ENCODE measurements at places on chromosomes 5 and 9.

DNA sequence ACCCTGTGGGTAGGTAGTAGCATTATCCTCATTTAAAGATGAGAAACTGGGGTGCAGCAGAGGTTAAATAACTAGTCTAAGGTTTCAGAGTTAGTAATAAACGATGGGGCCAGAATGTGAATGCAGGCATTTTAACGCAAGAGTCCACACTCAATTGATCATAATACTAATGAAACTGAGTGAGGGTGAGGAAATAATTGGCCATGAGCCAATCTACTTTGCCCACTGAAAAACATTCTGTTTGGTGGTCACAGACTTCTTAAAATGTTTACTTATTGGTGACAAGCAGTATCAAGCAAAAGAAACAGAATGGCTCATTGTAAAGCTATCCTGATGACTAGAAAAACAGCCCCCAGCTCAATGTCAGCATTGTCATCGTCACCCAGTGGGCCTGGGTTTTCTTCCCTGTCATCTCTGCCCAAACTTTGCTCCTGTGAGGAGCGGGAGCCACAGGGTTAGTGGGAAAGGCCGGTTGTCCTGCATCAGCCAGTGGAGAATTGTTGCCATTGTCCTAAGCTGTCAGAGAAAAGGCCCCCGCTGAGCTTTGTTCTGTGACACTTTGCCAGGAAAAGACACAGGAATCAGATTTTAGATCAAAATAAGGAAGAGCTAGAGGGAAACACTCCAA, 77.3 kb upstream of the MAN2A1 start:
- DNase-seq, result no peak

- DNase-seq, result peak; percentile 53
Measured at GRCh38 chr9:93575796-93576257, 557 bp upstream of the PHF2 start.

GRCh38 chr5:170414786-170415185, 25.6 kb upstream of the KCNMB1 start:
- DNase-seq, result no peak

DNA sequence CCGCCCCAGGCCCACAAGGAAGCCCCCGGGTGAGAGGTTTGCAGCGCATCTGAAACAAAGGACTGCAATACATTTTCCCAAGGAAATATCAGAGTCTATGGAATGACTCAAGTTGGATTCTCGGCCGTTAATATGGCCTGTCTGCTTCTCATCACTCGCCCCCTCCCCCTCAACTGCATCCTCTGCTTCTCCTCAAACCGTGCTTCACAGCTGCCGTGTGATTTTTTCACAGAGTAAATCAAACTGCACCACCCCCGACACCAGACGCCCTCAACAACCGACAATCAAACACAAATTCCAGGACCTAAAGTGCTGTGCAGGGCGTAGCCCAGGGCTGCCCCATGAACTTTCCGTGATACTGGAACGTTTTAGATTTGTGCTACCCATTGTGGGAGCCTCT, 176.9 kb downstream of the ROR2 start:
- no peak for DNase-seq

DNA sequence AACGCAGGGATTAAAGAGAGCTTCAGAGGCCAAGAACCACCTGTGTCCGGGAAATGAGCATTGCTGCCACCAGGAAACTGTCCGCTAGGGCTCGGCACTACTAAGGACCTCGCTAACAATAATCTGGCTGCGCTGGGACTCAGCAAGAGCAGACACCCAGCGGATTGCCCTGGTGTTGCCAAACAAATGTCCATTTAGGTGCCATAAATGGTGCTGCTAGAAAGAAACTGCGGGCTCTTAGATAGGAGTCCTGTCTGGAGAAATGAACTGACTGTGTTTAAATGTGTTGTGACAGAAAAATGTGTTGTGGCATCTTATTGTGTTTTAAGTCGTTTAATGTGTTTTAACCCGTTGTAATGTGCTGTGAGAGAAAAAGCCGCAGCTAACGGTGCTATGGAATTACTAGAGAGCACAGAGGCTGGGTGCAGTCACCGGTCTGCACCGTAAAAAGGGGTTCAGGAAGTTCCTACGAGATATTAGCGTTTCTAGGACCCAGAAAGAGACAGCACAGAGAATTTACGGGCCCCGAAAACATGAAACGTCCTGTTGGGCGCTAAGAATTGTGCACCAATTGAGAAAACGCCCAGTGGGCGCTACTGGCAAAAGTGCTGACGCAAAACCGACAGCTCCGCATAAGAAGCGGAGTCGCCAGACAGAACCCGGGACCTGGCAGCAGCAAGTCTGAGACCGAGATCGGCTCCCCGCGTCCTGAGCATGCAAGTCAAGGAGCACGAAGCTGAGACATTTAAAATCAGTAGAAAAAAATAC, 90.6 kb downstream of the ANXA2R start:
- DNase-seq, result peak; percentile 37

GRCh38 chr5:127337876-127338275, 47.3 kb downstream of the MEGF10 start:
- no peak for DNase-seq

DNA sequence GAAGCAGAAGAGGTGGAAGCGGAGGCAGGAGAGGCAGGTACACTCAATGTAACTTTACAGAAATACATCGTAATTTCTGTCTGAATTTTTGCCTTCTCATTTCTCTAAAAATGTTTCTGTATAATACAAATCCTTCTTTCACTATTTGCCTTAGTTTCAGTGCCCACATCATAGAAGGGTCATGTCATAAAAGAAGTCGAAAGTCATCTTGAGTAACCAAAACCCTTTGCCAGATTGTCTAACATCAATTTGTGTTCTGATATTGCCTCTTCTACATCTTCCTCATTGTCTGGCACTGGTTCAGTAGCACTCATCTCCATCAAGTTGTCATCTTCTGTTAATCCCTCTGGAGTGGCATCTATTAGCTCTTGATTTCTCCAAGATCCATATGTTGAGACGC, 6.2 kb upstream of the CYFIP2 start:
- DNase-seq, result no peak

DNA sequence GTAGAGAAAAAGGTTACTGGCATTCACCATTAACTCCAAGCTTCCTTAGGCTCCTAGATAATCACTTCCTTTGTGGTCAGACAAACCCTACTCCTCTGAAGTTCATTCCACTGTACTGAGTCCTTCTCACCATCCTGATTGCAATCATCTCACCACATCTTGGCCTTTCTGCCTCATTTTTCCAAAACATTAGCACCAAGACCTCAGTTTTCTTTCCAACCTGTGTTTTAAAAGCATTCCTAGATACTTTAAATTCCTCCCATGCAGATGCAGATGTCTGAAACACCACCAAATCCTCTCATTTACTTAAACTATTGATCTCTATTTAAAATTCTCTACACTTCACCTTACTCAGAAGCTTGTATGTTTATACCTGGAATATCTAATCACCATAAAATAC, 961.3 kb upstream of the CTNND2 start:
- DNase-seq, result no peak

GRCh38 chr5:139658501-139658927, 10.4 kb downstream of the CXXC5 start:
- DNase-seq, result no peak

DNA sequence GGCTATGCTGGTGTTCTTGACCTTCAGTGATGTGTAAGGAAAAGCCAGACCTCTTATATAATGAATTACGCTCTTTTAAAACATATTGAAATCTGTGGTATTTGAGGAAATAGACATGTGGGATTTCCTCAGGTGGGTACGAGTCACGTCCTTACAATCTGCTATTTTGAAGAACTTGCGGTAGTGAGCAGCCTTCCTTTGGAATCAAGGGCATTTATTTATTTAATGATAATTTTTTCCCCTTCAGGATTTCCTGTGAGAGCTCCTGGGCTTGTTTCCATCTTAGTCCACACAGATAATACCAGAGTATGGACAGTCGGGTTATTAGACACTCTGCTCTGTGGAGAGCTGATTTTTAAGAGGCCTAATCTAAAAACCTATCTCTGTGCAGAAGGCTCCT, 167.9 kb downstream of the ARHGEF28 start:
- DNase-seq, result no peak

- no peak for DNase-seq
Measured at GRCh38 chr5:9653811-9654210, 23.7 kb upstream of the TAS2R1 start.

DNA sequence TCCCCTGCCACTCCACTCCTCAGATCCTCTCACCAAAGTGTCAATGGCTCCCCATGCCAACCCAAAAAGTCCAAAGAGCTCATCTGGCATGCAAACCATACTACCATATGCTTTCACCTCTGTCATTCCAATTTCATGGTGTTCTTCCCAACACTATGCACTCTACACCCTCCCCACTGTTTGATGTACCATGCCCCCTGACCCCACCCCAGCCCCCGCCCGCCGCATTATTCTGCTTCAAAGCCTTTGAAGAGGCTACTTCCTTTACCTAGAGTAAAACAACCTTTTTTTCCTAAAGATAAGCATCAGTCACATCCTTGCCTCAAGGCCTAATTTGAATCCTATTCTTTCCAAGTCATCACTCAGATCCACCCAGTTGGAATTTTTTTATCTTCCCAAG, 226.3 kb downstream of the DEPDC1B start:
- no peak for DNase-seq

DNA sequence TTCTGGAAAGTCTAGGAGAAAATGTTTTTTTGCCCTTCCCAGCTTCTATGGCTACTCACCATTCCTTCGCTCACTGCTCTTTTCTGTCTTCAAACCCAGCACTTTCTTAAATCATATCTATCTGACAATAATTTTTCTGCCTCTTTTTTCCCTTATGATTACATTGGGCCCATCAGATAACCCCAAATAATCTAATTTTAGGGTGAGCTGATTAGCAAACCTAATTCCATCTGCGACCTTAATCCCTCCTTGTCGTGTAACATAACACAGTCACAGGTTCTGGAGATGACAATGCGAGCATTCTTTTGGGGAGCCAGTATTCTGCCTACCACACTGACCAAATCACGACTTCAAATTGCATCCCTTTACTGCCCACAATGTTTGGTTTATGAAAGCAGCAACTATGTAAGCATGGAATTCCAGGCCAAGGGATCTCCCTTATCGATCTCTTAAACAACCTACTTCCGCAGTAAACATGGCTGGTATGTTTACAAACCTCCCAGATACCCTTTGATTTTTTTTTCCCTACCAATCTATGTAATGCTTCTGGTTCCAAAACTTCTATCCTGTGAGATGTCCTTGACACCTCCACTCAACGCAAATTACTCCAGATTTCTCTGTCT, 2122.2 kb downstream of the MAT2B start:
- DNase-seq, result no peak

DNA sequence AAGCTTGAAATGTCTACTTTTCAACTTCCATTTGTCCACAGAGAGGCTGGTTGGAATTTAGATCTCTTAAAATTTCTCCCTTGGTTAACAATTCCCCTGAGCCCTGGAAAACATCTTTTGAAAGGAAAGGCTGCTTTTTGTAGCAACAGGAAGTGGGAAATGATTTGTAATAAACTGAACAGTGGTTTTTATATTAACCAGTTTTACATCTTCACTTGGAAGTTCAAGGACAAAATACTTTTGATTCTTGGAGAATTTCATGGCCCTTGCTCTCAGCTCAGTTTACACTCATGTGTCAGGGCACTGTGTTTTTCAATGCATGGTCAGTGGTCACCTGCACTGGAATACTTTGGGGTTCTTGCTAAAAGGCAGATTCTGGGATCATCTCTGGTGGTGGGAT, 9.9 kb downstream of the MLANA start:
- DNase-seq, result no peak

DNA sequence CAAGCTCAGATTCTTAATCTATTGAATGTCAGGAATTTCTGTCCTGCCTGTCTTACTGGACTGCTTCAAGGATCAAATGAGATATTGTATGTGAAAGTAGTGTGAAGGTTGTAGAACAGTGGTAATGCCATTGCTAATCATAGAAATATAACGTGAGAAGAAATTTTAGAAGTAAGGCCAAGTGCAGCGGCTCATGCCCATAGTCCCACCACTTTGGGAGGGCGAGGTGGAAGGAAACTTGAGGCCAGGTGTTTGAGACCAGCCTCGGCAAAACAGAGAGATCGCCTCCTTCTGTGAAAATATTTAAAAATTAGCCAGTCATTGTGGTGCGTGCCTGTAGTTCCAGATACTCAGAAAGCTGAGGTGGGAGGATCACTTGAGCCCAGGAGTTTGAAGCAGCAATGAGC, 5.1 kb upstream of the HSPA5 start:
- no peak for DNase-seq

DNA sequence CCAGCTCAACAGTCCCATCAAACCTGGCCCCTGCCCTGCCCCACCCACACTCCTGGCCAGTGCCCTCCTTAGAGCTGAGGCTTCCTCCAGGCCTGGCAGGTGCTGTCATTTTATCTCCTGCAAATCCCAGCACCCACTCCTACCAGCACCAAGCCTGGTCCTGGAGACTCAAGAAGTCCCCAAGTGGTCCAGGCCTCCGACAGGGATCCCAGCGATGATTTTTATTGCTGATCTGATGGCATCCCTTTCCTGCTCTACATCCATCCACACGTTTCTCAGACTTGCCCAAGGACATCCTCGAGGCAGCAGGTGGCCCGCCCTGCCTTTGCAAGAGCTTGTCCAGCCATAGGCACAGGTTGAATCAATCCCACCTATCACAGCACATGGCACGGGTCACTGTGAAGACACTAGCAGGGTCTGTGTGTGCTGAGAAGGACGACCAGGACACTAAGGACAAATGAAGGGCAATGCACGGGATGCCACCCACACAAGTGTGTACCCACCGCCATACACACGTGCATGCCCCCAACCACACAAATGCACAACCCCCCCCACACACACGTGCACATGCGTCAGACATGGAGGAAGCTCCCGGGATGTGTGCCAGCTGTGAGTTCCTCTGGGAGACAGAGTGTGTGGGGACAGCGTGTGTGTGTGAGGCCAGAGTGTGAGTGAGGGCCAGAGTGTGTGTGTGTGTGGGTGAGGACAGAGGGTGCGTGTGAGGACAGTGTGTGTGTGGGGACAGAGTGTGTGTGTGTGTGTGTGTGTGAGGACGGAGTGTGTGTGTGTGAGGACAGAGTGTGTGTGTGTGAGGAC, 62.4 kb upstream of the UBAC1 start:
- DNase-seq, result no peak

DNA sequence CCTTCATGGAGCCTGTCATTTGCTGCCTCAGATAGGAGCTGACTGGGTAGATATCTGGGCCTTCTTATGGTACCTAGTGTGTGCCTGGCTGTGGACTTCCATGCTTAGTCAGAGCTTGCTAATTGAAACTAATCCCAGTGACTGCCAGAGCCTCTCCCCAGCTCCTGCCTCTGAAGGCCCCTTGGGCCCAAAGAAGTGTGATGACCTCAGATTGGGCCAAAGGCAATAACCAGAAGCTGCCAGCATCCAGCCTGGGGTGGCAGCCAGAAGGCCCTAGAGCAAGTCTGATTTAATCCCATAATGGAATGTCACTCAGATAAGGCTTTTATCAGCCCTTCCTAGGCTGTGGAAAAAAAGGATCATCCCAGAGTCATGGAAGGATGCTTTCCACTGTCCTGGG, 17.1 kb upstream of the CDC23 start:
- no peak for DNase-seq

DNA sequence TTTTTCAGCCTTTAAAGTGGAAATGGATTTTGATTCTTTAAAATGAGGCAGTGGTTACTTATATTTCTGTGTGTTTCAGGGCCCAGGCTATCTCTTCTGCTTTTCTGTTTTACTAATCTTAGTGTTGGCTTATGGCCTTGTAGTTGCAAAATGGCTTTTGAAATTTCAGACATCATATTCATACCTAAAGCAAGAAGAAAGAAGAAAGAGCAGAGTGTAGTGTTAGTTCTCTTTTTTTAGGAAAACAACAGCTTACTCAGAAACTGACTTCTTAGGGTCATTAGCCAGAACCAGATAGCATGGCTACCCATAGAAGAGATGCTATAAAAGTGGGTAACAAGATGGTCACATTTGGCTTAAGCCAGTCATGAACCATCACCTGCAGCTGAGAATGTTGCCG, 20.9 kb downstream of the ZBED3 start:
- no peak for DNase-seq

GRCh38 chr5:139079225-139079990, 118.8 kb downstream of the SIL1 start:
- DNase-seq, result no peak

Data from stimulated activated CD8-positive, alpha-beta memory T cell treated with anti-CD3 and anti-CD28 coated beads, Interleukin-12 subunit alpha, Interleukin-12 subunit beta, amount 100 ng/mL, for 1 hour (primary cell).